Esophagus squamous epithelium (tissue), 5 donors: ENCODE measurements at places on chromosomes 6 and 20.

DNA sequence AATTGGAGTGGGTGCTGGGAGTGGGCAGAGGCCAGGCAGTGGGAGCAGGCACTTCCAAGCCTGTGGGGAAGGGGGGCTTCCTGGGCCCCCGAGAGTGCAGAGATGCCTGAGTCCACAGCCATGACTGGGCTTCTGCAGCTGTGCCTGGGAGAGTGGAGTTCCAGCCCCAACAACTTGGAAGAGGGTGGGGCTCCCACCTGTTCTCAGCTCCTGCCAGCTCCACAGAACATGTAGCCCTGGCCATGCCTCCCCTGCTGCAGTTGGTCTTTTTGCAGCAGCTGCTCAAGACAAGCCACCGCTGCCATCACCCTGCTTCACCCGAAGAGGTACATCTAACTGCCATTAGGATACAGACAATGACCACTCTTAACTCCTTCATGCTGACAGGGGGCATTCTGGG lies 1092.3 kb downstream of the KHDRBS2 start:
- no peak for DNase-seq

DNA sequence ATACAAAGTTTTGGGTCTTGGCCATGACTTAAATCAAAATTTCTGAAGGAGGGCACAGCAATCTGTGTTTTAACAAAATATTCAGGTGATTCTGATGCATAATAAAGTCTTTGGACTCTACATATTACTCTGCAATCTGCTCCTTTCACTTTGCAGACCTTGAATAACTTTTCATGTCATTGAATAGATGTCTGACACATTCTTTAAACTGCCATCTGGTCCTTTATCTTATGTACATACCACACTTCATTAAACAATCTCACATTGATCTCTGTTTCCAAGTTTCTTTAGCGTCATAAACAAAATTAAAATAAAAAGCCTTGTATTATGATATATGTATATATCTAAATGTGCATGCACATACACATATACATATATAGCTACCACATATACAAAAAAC lies 831.2 kb downstream of the MAFB start:
- no peak for DNase-seq

DNA sequence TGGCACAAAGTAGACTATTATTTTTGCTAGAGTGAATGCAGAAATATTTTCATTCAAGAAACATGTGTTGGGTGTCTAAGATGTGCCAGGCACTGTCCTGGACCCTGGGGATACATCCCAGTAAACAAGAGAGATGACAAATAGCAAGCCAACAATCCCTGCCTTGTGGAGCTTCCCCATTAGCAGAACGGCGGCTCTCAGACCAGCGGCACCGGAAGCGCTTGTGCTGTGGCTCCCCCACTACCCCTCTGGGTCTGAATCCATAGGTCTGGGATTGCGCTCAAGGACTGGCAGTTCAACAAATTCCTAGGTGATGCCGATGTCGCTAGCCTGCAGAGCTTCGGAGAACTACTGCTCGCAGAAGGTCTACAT lies 98.5 kb upstream of the AGPAT4 start:
- no peak for DNase-seq

- DNase-seq: no peak
Observed at GRCh38 chr6:169489563-169490245, 212.1 kb downstream of the WDR27 start.

GRCh38 chr20:63008541-63009044 lies 1.8 kb upstream of the BHLHE23 start:
- DNase-seq: no peak

DNA sequence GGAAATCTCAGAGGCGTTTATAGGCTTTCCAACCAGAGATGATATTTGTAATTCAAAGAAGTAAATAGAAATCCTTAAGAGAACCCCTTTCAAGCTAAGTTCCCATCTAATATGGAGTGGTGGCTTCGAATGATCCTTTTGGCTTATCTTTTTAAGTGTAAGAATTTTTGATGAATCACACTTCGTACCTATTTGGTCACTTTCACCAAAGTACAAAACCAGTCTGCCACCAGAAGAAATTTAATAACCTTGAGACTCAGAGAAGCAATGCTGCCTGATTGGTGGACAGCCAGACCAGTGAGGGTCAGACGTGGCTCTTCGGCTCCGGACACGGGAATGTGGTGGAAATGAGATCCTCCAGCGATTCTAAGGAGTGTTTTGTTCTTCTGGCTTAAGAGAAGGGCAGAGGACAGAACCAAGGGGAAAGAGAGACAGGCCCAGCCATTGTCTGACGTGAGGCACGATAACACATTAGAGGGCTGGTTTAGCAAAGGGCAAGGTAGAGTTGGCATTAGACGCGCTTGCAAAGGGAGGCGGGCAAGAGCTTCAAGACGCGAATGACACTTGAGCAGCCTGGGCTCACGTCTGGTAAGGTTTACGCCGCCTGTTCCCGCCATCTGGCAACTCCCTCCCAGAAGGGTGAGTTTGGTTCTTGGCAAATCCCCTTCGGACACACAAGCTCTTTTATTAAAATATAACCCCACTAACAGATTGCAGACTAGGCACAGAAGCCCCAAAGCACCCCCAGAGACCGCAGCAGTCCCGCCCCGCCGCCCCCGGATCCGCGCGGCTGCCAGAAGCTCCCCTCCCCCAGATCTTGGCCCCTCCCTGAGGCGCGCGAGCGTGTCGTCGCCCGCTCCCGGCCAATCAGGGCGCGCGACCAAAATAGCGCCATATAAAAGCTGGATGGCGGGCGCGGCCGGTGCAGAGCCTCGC lies 50.0 kb upstream of the EZR start:
- peak; percentile 91 for DNase-seq

DNA sequence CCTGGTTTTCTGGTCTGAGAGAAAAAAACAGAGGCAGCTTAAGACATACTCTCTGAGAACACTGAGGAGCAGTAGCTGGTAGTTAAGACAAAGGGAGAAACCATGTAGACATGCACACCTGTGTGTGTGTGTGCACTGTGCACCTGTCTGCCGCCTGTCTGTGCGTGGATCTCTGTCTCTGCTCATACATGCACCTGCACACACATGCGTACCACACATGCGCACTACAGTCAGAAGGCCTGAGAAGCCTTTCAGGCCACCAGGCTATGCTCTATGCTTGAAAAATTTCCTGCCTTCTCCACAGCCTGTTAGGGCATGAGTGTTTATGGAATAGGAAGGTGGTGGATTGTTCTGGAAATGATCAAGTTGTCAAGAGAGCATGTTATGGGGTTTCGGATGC lies 103.5 kb downstream of the CDH4 start:
- no peak for DNase-seq

DNA sequence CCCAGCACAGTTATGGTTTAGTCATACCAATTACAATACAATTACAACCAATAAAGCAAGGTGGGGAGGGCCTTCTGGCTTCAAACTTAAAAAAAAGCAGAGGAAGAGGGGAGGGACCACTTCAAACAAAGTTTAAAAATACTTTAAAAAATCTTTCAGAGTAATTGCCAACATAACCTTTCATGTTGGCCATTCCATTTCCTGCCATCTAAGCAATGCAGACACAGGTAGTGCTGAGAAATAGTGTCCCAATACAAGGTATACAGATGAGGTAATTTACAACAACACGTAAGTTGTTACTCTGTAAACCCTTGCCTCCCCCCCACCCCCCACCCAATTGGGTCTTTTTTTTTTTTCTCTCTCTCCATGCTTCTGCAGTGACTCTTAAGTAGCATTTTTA lies 18.8 kb upstream of the TBC1D20 start:
- no peak for DNase-seq

DNA sequence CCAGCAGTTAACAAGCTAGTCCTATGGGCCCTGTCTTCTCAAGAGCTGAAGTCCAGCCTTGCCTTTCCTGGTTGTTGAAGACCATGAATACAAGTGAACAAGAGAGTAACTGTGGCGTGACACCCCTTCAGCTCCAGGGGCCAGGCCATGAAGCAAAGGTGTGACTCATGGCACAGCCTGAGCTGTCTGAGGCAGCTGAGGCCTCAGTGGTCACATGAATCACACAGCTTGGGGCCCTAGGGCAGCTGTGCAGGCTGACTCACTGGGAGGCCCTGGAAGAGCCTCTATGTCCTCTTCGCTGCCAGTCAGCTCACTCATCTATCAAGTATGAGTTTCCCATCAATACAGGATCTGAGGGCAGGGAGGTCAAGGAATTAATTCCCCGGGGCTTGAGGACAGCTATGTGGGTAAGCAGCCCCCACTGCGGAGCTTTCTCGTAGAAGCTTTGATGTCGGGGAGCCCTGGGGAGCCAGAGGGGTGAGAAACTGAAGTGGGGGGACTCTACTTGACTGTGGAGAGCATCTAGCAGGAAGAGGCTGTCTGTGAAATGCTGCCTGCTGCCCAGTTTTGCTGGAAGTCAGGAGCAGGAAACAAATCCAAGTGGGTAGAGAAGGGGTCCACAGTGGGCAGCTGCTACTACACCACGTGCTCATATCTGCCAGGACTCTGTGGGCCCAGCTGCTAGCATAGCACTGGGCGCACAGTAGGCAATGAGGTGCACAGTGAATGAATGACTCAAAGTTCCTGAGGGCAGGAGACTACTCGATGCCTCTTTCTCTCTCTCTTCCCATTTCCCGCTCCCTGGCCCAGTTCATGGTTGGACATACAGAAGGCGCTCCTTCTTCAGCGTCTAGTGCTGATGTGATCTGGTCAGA lies 13.7 kb upstream of the FAM83C start:
- peak; percentile 17 for DNase-seq

DNA sequence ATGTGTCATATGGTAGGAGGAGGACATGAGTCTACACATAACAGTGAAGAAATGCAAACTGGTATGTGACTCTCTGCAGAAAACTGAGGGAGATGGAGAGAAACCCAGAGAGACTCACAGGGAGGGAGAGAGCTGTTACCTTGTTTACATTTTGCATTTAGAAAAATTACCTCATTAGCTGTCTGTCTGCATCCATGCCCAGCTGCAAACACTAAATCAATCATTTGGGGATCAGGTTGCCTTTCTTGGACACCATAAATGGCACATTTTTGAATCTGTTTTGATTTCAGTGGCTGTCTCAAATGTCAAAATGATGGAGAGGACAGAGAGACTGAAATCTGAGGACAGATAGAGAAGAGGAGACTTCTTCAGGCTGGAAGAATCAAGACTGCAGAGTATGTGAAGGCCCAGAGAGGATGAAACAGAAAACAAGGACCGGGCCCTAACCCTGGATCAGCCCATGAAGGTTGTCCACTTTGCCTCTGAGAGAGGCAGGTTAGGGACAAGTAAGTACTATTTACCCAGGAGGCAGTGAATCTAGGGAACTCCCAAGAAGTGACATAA lies 92.2 kb downstream of the UNC5CL start:
- no peak for DNase-seq

DNA sequence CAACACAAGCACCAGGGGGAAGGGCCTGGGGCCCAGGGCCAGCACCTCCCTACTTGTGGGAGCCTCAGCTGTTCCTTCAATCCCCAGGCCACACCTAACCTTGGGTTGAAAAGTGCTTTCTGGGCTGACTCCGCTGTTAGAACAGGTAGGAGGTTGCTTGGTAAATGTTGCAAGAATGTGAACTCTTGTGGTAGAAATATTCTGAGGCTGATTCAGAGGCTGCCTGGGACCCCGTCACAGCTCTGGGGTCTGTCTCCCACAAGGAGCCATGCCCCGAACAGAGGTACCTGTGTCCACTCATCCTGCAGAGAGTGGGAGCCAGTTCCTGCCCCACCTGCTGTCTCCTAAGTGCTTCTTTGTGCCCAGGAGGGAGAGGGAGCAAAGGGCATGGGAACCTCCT lies 14.4 kb upstream of the MAS1L start:
- no peak for DNase-seq

DNA sequence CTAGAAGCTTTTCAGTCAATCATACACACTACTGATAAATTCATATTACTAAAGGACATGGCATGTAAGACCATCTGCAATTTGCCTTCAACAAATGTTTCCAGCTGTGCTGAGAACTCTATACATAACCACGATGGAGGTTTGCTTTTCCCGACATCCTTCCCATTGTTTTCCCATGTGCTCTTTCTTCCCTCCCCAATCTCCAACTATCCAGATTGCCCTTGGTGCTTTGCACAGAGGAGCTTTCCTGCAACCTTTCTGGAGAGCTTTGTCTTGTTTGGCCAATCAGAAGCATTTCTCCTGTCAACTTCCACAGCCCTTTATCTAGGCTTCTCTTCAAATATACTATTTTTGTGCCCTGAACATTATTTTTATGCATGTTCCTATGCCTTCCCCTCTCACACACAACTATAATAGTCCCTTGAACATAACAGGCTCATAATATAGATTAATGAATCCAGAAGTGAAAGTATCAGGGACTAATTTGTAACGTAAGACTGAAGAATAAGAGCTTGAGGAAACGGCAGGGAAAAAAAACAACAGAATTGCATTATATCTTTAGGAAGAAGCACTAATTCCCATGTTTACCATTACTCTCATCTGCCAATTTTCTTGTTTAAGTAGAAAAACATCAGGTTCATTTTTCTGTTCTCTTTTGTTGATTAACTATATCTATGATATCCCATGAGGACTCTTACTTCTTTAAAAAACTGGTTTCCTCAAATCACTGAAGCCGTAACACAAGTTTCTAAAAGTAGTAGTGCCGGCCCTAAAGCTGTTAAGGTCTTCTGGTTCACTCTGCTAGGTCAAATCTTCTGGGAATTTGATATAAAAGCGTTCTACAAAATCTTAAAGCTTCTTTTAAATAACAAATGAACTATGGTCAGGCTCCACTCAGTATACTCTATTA lies 20.1 kb downstream of the SMLR1 start:
- DNase-seq: no peak

- no peak for DNase-seq
Observed at GRCh38 chr20:35246723-35247122, 20.2 kb downstream of the MMP24 start.

DNA sequence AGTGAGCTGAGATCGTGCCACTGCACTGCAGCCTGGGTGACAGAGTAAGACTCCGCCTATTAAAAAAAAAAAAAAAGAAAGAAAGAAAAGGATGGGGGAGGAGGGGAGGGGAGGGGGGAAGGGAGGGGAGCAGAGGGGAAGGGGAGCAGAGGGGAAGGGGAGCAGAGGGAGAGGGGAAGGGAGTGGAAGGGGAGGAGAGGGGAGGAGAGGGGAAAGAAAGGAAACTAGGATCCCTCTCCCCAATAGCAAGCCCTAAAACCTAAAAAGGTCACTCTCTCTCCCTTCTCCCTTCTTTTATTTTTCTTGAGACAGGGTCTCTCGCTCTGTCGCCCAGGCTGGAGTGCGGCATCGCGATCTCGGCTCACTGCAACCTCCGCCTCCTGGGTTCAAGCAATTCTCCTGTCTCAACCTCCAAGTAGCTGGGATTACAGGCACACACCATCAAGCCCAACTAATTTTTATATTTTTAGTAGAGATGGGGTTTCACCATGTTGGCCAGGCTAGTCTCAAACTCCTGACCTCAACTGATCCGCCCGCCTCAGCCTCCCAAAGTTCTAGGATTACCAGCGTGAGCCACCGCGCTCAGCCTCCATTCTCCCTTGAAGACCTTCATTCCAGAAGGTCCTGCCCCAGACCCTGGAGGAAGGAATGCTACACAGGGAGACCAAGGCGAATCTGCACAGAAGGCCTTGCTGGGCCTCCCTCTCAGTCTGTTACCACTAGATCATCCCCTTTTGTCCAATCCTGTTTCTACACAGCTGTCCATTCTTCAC lies 45.8 kb upstream of the PIM1 start:
- DNase-seq: no peak

GRCh38 chr6:79461205-79461604 lies 76.0 kb downstream of the LCA5 start:
- DNase-seq: no peak
